ENCODE measurements at places on chromosomes 3 and 15.

GRCh38 chr15:39130556-39131379 lies 450.1 kb upstream of the THBS1 start:
- no peak for DNase-seq

DNA sequence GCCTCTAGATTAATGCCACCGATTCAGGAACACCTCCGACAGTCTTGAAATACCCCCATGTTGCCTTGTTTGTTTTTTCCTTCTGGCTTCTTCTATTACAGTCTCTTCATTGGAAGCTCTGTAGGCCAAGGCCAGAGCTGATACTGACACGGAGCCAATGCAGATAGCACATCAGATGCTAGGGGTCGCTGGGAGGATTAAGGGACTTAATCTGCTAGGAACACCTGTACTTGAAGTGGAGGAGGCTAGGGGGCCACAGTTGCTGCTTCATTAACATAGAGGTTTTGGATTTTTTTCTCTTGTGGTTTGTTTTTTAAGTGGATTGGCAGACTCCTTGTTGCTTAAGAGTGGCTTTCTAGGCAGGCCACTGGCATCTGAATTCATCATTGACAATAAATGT lies 49.6 kb downstream of the PARP14 start:
- no peak for DNase-seq

DNA sequence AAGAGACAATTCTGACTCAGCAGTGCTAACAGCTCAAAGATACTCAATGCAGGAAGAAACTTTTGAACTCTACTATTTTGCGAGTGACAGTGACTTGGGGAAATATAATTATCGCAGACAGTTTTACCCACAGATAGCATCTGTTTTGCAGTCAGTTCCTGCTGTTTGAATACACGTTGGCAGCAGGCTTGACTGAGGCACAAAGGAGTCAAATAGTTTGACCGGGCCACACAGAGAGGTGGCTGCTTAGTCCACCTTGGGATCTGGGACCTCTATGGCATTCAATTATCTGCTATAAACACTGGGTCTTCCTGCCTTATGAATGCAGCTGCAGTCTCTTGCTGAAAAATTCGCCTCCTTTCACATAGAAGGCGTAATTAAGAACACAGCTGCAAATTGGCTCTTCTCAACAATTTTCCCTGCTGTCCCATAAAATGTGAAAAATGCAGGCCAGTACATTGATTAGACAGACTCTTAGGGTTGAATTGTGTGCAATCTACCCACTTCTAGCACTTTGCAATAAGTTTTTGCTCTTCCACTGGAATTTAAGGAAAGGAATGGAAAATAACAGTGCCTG lies 56.5 kb downstream of the OTOL1 start:
- DNase-seq, result no peak

- no peak for DNase-seq
These were observed 31.7 kb upstream of the SYNM start for GRCh38 chr15:99073008-99073717.

Data from activated CD4-positive, alpha-beta memory T cell treated with anti-CD3 and anti-CD28 coated beads, Interleukin-2, amount 10 ng/mL, durations not matched to agents 7 days and 5 days (primary cell).